ENCODE measurements at places on chromosomes 12 and 14. TPM values are rescaled to one million over a fixed set of nuclear protein-coding genes. Genes with fewer than 3 reads are reported as not detected.
A peak's percentile ranks its signal among the peaks of the same experiment; 100 is the strongest.

GRCh38 chr12:18146363-18146762 is 56.4 kb upstream of the RERGL start:
- no peak for DNase-seq

The HOXC5 gene
- 2.1 TPM for polyA plus RNA-seq

The HAL gene
- 0.08 TPM for polyA plus RNA-seq

GRCh38 chr12:99598785-99599184 is 48.8 kb upstream of the GARIN6 start:
- no peak for DNase-seq

DNA sequence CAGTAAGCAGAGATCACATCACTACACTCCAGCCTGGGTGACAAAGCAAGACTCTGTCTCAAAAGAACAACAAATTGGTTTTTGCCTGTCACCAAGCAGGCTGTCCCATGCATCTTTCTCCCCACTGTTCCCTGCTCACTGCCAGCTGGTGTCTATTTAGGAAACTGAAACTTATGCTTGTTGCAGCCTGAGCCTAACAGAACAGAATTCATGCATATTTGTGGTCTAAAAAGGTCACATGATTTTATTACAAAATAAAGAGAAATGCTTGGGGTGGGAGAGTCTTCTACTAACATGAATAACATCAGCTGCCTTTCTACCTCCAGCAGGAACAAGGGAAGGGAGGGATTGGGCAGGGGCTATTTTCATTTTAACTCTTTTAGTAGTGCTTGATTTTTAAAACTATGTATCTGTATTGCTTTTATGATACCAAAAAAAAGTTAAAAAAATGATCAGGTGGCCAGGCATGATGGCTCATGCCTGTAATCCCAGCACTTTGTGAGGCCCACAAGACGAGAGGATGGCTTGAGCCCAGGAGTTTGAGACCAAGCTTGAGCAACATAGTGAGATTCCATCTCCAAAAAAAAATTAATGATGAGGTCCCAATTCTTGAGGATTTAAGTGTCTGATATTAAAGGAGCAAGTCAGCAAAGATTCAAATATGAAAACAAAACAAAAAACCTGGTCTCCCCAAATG is 923 bp downstream of the STAT2 start:
- no peak for DNase-seq

The PTPRO gene
- 1.9 TPM for polyA plus RNA-seq

The DHH gene
- polyA plus RNA-seq = 0.08 TPM

DNA sequence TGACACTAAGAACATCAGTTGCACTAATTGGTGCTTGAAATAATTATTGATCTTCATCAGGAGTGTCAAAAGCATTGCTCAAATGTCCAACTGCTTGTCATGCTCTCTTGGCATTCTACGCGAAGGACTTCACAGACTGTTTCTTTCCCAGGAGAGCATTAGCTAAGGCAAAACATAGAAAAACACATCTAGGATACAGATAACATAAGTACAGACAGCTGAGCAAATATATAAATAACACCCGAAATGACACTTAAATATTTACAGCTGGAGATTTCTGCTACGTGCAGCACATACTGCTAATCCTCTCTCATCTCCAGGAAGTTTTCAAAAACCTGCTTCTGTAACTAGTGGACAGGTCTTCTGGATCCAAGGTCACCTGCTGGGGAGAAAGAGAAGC is 120.0 kb upstream of the PRMT8 start:
- no peak for DNase-seq

DNA sequence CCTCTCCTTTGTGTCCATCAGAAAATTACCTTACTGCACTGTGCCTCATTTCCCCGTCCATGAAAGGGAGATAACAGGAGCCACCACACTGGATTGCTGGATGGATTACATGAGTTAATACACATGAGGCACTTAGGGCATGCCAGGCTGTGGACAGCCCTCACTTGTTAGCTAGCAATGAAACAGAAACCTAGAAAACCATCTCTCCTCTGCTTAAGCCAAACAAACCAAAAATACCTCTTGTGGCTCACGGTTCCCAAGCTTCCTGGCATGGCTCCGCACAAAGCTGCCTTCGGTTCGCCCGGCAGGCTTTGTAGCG is 660 bp upstream of the HCFC2 start:
- no peak for DNase-seq

GRCh38 chr12:69648476-69648875 is 37.8 kb upstream of the LRRC10 start:
- DNase-seq = no peak

- no peak for DNase-seq
Observed at GRCh38 chr12:19694627-19695026, 255.3 kb downstream of the AEBP2 start.

The RD3L gene
- not detected for polyA plus RNA-seq

- no peak for DNase-seq
Observed at GRCh38 chr14:54147282-54147681, 190.7 kb upstream of the BMP4 start.

DNA sequence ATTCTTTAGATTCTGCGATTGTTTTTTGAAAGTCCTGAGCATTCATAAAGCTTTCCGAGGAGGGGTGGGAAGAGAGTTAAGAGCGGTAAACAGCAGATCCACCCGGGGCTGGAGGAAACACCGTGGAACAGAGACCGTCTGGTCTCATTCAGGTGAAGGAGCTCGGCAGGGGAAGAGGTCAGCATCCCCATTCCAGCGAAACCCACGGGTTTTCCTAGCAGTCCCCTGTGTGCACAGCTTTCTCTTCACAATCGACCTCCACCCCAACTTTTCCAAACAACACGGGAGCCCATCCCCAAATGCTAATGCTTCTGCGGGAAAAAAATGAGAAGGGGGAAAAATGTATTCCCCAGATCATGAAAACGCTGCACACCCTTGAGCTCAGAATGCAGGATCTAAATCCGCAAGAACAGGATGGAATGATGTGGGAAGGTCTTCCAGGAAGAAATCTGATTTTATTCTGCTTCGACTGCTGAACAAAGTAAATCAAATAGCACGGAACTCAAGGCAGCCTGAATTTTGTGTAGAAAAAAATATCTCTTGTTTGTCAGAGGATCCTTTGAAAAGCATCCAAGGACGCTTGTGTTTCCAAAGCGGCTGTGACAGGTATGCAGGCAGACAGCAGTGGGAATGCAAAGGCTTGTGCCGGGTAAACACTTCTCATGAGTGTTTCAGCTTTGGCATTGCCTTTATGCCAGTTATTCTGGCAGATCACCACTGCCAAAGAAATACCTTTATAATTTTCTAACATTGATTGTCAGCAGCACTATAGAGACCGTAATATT is 128.8 kb downstream of the NDUFA12 start:
- peak; percentile 28 for DNase-seq

DNA sequence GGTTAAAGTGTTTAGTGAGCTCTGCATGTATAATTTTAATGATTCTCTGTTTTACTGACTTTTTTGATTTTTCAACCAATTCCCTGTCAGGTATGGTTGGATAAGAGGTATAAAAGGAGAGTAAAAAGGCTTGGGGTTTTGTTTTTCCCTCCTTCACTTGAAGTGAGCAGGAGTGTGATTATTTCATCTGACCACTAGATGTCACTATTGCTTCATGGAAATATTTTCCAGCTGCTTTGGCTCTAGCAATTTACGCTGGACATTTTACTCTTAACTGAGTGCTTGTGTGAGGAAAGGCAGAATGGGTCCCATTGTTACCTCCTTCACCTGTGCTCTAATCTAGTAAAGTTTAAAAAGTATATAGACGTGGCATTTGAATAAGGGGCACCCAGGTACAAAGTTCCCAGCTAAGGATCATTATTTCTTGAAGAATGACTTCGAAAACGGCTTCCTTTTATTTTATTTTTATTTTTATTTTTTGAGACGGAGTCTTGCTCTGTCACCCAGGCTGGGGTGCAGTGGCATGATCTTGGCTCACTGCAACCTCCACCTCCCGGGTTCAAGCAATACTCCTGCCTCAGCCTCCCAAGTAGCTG is 66.5 kb downstream of the TBC1D30 start:
- peak; percentile 54 for DNase-seq

GRCh38 chr12:131975228-131975627 is 25.5 kb downstream of the EP400 start:
- DNase-seq = no peak

- peak; percentile 91 for DNase-seq
Observed at GRCh38 chr12:57738661-57739237, at the start of gene AGAP2. TSS of gene AGAP2 (minus strand) at chr12:57738742. CDS start at chr12:57738246, 496 bp downstream.

Measured in SK-N-SH (cell line).